ENCODE measurements at places on chromosomes 6 and 20. TPM values are rescaled to one million over a fixed set of nuclear protein-coding genes. Genes with fewer than 3 reads are reported as not detected.

The TBXT gene
- not detected for total RNA-seq

The MYMX gene
- total RNA-seq, result 0.52 TPM

The SPTLC3 gene
- 35.3 TPM for total RNA-seq

The PSORS1C2 gene
- total RNA-seq, result not detected

The EFCAB8 gene
- 0.72 TPM for total RNA-seq

The ZNF831 gene
- total RNA-seq, result 1.0 TPM

GRCh38 chr20:57749131-57749690 lies 39.4 kb upstream of the PMEPA1 start:
- peak overlapping the region; percentile 32 for H3K4me3 ChIP-seq
- no peak for DNase-seq
- H3K4me1 ChIP-seq, result peaks cover 25% of the 10 kb centered on the region
- H3K27ac ChIP-seq, result peak overlapping the region; percentile 53
- no peaks in the 10 kb centered on the region for H3K27me3 ChIP-seq

GRCh38 chr20:63004607-63005364 lies 2.0 kb downstream of the BHLHE23 start:
- peaks cover 7% of the 10 kb centered on the region for H3K4me1 ChIP-seq
- no peaks in the 10 kb centered on the region for H3K36me3 ChIP-seq
- peaks cover 96% of the 10 kb centered on the region for H3K27me3 ChIP-seq
- H3K4me3 ChIP-seq, result no peak overlapping the region
- H3K27ac ChIP-seq, result no peak overlapping the region

- no peak for DNase-seq
- H3K36me3 ChIP-seq, result no peaks in the 10 kb centered on the region
- H3K4me1 ChIP-seq, result peaks cover 13% of the 10 kb centered on the region
- peaks cover 80% of the 10 kb centered on the region for H3K27me3 ChIP-seq
- H3K4me3 ChIP-seq, result peak overlapping the region; percentile 37
Observed at GRCh38 chr6:117264369-117264691, 1.0 kb upstream of the VGLL2 start.

DNA sequence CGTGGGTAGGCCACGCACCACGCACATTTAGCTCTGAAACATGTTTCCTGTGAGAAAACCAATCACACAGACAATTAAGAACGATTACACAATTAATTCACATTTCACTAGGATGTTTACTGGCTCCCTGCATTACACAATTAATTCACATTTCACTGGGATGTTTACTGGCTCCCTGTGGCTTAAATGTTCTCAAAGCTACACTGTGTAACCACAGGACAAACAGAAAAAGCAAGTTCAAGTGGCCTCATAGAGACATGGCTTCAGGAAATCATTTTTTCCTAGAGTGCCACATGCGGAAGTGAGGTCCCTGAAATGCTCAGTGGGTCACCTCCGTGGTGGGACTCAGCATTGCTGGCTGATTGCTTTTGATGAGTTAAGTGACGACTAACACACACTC lies 61.7 kb upstream of the XRN2 start:
- no peak for DNase-seq
- no peak overlapping the region for H3K27ac ChIP-seq
- peaks cover 8% of the 10 kb centered on the region for H3K36me3 ChIP-seq
- no peak overlapping the region for H3K4me3 ChIP-seq
- H3K4me1 ChIP-seq, result no peaks in the 10 kb centered on the region

All from upper lobe of right lung (tissue), 1 donor.